ENCODE measurements at places on chromosomes 11 and 22.

GRCh38 chr11:27209562-27210005 lies 153.4 kb downstream of the CCDC34 start:
- DNase-seq = no peak

DNA sequence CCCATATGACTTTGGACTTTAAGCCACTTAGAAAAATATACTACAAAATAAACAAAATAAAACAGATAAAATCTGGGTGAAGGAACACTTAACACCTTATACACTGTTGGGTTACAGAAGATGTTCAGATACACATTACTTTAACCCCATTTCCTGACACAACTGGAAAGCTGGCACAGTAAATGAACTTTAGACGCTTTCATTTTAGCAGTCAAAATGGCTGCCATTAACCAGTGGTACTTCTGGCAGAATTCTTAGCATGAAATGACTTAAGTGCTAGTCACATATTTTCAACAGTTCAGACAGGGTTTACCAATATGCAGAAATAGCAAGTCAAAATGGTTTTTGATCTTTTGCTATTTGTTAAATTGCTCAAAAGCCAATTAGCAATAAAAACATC lies 37.9 kb downstream of the PIK3C2A start:
- no peak for DNase-seq

GRCh38 chr11:64084146-64084950 lies 48.6 kb downstream of the FLRT1 start:
- no peak for DNase-seq

DNA sequence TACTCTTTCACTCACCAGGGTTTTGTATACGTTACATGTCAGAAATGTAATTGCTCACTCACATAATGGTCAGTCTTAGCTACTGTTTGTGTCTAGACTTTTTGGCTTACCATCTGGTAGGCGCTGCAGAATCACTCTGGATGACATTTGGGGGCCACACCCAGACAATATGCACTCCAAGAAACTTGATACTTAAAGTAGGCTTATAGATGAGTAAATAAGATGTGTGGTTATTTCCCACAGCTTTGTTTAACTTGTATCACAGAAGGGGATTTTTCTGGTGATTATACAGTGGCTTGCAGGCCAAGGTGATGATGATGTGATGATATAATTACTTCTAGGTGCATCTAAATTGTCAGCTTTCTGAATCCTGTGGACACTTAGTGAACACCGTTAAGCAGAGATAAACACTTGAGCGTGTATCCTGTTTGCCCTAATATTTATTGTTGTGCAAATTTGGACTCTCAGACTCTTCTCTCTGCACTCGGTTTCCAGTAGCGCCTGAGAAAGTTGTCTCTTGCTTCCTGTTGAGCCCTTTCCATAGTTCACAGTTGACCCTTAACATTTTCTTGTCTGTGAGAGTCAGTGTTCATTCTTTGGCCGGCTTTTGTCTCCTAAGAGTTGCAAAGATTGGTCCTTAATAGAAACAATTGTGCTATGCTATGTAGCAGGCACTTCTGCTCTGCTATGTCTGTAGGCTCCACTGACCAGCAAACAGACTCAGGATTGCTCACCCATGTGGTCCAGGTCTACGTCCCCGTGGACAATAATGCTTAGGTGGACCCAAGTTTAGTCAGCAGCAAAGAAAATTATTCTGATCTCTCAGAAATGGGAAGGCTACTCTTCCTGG lies 89.3 kb downstream of the PRR5L start:
- DNase-seq = no peak

GRCh38 chr11:68948496-68948895 lies 32.3 kb downstream of the MRGPRD start:
- no peak for DNase-seq

- DNase-seq = no peak
Observed at GRCh38 chr11:90766121-90766520, 543.3 kb upstream of the CHORDC1 start.

DNA sequence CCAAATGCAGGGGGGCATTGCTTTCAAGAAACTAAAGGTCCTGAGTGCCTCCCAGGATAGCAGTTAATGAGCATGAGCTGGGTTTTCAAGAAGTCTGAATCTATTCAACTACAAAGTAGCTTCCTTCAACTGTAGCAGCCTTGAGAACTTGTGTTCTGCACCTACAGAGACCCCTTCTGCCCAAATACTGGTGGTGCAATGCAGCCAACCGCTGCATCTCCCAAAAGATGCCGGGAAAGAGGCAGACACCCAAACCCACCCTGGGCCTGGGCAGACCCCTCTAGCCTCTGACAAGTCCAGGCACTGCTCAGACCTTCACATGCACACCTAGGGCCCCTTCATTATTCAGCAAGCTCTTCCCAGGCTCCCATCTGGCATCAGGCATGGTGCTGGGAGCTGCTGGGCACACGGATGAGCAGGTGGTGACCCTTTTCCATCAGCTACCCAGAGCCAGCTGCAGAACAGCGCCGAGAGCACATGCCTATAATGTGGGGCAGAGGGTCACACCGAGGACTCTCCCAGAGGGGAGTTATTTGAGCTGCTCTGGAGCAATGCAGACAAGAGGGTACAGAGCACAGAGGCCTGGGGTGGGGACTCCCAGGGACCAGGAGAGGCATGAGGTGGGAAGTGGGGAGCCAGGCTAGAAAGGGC lies 44.9 kb upstream of the ETS1 start:
- no peak for DNase-seq

DNA sequence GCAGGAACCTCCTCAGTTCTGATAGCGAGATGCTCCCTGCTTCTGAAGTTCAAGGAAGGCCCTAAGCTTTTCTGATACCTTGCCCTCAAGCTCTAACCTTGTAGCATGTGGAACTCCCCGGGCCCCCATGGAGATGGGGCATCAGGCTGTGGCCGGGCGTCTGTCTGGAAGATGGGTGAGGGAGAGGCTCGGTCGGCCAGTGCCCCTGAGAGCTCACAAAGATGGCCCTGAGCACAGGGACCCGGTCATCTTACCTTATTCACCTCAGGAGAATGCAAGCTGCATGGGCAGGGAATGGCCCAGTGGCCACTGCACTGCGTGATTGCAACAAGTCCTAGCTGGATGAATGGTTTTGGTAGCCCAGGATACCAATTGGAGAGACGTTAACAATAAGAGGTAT lies 830.3 kb downstream of the TBC1D22A start:
- no peak for DNase-seq

GRCh38 chr11:122398167-122398566 lies 257.4 kb upstream of the UBASH3B start:
- DNase-seq = no peak

DNA sequence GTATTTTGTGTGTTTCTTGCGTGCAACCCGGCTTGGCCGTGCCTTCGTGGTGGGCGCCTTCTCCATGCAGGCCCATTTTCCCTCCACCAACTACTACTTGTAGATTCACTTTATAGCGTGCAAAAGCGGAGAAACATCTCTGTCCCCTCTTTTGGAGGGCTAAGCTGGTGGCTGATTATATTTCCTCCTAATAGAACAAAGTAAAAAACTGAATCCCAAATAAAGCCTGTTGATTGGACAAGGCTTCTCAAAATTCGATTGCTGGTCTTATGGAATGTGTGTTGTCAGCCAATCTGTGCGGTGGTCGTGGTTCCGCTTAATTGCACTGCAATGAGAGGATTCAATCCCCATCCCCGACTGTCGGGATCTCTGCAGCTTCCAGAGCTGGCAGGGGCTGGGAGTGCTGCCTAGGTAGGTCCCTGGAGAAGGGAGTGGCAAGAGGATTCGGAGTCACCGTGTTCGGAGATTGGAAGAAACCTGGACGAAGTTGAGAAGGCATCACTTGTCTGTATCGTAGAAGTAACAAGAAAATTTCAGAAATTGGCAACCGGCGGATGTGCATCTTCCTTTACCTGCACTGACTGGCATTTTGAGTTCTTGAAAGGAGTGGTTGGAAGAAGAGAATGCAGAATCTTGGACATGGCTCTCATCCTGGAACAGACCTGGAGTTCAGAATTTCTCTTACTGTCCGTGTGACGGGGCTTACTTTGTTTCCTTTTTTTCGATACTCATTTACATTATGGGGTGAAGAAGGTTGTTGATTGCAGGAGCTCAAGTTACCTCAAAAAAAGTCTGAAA lies 1.1 kb downstream of the HMGXB4 start:
- no peak for DNase-seq

DNA sequence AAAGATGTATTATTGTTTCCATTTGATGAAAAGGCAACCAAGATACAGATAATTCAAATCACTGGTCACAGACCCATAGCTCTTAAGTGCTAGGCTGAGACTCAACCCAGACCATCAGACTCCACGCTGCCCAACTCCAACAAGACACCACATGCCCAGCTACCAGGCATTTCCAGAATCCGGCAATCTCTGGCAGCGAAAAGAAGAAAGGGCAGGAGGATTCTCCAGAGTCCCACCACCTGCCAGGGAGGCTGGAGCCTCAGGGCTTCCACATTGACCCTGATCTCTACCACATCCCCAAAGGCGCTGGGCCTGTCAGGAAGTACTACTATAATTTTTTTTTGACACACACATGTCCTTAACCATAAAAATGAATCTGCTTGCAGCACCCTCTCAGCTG lies 61.4 kb upstream of the ARFGAP3 start:
- no peak for DNase-seq

DNA sequence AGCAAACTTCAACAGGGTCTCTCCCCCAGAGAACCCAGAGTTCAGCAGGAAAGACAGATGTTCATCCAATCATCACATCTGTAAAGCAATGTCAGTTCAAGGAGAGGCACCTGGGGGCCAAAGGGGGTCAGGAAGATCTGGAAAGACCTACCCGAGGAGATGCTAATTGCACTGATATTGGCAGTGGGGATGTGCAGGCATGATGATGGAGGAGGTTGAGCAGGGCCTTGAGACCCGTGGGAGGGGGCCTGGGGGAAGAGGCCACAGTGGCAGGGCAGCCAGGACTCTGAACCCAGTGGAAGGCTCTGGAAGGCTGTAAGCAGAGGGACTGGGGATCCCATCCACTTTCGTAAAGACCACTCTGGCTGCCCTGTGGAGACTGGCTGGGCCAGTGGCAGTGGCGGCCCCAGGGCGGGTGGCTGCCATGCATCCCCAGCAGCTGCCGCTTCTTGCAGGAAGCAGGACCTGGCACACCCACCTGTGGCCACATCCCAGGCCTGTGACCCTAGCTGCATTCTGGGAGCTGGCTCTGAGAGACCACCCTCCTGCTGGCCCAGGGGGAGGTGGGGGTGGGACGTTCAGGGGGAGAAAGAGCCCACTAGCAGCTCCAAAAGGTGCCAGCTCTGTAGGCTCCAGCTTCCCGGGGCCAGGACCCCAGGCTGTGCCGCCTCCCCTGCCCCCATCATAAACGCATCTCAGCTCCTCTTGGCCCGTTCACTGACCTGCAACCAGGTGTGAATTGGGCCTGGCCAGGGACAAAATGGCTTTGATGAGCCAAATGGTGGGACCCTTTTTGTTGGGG lies 59.9 kb upstream of the FGF3 start:
- peak; percentile 28 for DNase-seq

Measured in left hindlimb (tissue), 1 donor.